Activated CD8-positive, alpha-beta T cell treated with anti-CD3 and anti-CD28 coated beads, Interleukin-2, amount 10 ng/mL, durations not matched to agents 7 days and 5 days (primary cell): ENCODE measurements at places on chromosomes 5 and 9.

DNA sequence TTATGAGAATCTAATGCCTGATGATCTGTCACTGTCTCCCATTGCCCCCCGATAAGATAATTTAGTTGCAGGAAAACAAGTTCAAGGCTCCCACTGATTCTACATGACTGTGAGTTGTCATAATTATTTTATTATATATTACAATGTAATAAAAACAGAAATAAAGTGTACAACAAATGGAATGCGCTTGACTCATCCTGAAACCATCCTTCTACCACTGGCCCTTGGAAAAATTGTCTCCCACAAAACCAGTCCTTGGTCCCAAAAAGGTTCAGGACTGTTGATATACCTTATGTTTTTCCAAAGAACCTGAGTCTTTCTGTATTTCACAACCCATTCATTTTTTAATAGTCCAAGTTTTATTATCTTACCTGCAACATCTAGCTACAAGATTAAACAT is 403.5 kb downstream of the TAF11L14 start:
- H3K4me3 ChIP-seq = no peak overlapping the region
- DNase-seq = no peak
- no peaks in the 10 kb centered on the region for H3K4me1 ChIP-seq
- H3K27ac ChIP-seq = no peak overlapping the region

DNA sequence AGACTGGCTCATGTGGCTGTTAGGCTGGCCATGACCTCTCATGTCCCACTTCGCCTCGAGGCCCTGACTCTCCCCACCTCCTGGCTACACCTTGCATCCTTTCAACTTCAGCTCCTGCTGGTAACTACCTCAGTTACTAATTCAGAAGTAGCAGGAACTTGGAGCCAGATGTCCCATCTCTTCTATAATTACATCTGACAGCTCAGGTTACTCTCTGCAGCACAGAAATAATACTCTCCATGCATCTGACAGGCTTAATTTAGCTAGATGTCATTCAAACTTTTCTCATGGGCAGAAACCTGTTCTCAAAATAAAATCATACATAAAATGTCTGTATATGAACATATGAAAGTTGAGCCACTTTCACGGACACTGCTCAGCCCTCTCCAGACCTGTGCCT is 92.2 kb upstream of the IL33 start:
- no peak overlapping the region for H3K27ac ChIP-seq
- no peaks in the 10 kb centered on the region for H3K4me1 ChIP-seq
- no peak overlapping the region for H3K4me3 ChIP-seq

DNA sequence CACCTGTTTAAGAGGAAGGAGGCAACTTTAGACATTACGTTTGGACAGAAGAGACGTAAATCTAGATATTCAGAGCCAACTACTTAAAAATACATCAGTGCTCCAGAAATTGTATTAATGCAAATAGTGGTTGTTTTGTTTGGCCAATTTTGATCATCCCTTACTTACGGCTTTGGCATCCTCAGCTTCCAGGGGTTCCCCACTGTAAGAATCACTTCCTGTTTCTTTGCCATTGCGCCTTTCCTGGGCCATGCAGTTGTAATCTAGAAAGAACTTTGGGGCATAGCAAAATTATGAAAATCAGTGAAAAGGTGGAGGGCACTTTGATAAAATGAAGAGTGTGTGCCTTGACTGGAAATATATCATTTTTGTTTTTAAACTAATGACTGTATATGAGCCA is 537.2 kb upstream of the TLE4 start:
- H3K27ac ChIP-seq = no peak overlapping the region
- no peak overlapping the region for H3K4me3 ChIP-seq
- no peaks in the 10 kb centered on the region for H3K36me3 ChIP-seq
- H3K4me1 ChIP-seq = no peaks in the 10 kb centered on the region
- no peaks in the 10 kb centered on the region for H3K27me3 ChIP-seq
- DNase-seq = no peak

GRCh38 chr9:1340390-1340789 is 290.2 kb downstream of the DMRT2 start:
- H3K4me3 ChIP-seq = no peak overlapping the region
- H3K36me3 ChIP-seq = no peaks in the 10 kb centered on the region
- no peak for DNase-seq
- no peaks in the 10 kb centered on the region for H3K27me3 ChIP-seq

- DNase-seq = no peak
- no peak overlapping the region for H3K27ac ChIP-seq
- H3K4me3 ChIP-seq = no peak overlapping the region
- H3K36me3 ChIP-seq = no peaks in the 10 kb centered on the region
- no peaks in the 10 kb centered on the region for H3K27me3 ChIP-seq
- H3K4me1 ChIP-seq = no peaks in the 10 kb centered on the region
Measured at GRCh38 chr5:94433397-94434163, 184.8 kb downstream of the KIAA0825 start.

- no peak for DNase-seq
- H3K4me1 ChIP-seq = no peaks in the 10 kb centered on the region
- no peaks in the 10 kb centered on the region for H3K36me3 ChIP-seq
- no peak overlapping the region for H3K4me3 ChIP-seq
- peaks cover 2% of the 10 kb centered on the region for H3K27me3 ChIP-seq
Measured at GRCh38 chr9:94850540-94851434, 124.3 kb downstream of the AOPEP start.

DNA sequence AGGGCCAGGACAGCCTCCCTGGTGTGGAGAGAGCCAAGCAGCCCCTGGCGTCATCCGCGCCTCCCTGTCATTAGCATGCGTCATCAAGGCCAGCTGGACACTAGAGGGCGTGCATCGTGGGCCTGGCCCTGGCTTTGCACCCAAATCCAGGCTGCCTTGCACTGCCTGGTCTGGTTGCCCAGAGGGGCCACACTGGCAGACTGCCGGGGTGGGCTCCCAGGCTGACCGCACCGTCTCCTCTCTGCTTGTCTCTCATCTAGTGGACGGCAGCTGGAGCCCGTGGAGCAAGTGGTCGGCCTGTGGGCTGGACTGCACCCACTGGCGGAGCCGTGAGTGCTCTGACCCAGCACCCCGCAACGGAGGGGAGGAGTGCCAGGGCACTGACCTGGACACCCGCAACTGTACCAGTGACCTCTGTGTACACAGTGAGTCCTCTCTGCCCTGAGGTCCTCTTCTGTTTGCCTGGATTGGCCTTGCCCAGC is 29.0 kb downstream of the HK3 start:
- no peak overlapping the region for H3K4me3 ChIP-seq
- no peaks in the 10 kb centered on the region for H3K4me1 ChIP-seq
- DNase-seq = no peak
- no peak overlapping the region for H3K27ac ChIP-seq

- peak overlapping the region; percentile 42 for H3K4me3 ChIP-seq
- H3K27ac ChIP-seq = peak overlapping the region; percentile 65
- peak; percentile 41 for DNase-seq
Measured at GRCh38 chr9:137316012-137316981, 14.2 kb upstream of the NRARP start.

- H3K27me3 ChIP-seq = no peaks in the 10 kb centered on the region
- H3K4me3 ChIP-seq = no peak overlapping the region
- H3K4me1 ChIP-seq = peaks cover 16% of the 10 kb centered on the region
- H3K36me3 ChIP-seq = peaks cover 69% of the 10 kb centered on the region
Measured at GRCh38 chr9:21856301-21857094, 54.1 kb downstream of the MTAP start.

DNA sequence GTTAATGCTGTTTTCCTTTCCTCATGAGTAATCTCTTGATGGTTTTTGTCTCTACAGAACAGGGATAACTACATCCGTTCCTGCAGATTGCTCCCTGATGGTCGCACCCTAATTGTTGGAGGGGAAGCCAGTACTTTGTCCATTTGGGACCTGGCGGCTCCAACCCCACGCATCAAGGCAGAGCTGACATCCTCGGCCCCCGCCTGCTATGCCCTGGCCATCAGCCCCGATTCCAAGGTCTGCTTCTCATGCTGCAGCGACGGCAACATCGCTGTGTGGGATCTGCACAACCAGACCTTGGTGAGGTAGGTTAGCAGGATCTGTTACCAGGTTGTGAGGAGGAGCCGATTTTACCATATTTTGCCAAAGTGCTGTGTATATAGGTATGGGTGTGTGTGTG is 148.2 kb downstream of the TLE4 start:
- no peaks in the 10 kb centered on the region for H3K27me3 ChIP-seq
- no peak for DNase-seq
- no peak overlapping the region for H3K27ac ChIP-seq
- H3K4me1 ChIP-seq = no peaks in the 10 kb centered on the region
- H3K4me3 ChIP-seq = no peak overlapping the region
- peaks cover 57% of the 10 kb centered on the region for H3K36me3 ChIP-seq

DNA sequence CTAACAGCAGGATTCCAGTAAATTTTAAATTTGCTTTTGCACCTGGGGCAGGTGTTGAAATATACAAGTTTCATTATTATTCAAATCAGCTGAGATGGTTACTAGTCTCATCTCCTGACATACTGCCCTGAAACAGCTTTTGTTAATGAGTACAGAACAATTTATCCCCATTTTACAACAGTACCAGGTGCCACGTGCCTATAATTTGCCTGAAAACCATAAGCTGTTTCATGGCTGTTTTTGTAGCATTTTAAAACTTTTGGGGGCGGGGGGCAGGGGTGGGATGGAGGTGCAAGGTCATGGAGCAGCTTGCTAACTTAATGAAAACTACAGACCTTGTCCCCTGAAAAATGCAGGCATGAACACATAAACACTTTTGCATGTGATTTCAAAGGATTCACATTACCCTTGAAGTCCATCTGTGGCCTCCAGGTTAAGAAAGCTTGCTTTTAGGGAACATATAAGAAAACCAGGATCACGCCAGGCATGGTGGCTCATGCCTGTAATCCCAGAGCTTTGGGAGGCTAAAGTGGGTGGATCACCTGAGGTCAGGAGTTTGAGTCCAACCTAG is 42.1 kb downstream of the TIMD4 start:
- DNase-seq = no peak
- H3K4me1 ChIP-seq = peaks cover 76% of the 10 kb centered on the region
- no peaks in the 10 kb centered on the region for H3K27me3 ChIP-seq
- H3K27ac ChIP-seq = peak overlapping the region; percentile 79
- H3K36me3 ChIP-seq = peaks cover 48% of the 10 kb centered on the region
- H3K4me3 ChIP-seq = peak overlapping the region; percentile 65

DNA sequence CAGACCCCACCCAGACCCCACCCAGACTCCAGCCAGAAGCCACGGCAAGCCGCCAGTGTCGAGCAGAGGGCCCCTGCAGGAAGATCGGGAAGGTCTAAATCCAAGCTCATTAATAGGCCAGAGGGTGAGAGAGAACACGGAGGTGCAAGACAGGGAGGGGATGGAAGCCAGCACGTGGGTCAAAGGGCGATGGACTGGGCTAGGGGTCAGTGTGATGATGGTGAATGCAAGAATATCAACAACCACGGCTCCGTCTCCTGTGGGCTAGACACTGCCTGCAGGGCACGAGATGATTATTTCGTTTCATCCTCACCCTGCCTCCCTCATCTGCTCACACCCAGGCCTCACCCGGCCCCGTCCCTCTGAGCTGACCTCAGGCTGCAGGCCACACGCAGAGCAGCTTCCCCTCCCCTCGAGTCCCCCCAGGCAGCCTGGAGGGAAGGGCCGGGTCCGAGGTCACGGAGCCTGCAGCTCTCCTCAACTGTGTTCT is 122.0 kb downstream of the COL23A1 start:
- H3K4me3 ChIP-seq = no peak overlapping the region

DNA sequence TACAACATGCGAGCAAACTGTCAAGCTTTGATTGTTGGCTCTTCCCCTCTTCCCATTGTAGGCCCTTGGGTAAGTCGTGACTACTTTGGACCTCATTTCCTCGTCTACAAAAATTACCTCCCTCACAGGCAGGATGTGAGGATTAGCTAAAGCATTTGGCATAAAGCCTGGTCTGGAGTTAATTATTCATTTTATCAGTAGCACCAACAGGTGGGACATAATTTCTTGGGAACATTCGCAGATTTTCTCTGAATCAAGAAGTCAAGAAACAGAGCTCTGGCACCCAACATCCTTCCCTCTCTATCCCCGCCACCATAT is 39.9 kb upstream of the SEMA6A start:
- no peak overlapping the region for H3K27ac ChIP-seq

GRCh38 chr5:158629591-158630312 is 470.0 kb downstream of the EBF1 start:
- H3K4me3 ChIP-seq = no peak overlapping the region
- H3K36me3 ChIP-seq = no peaks in the 10 kb centered on the region
- H3K27me3 ChIP-seq = no peaks in the 10 kb centered on the region
- no peak overlapping the region for H3K27ac ChIP-seq
- H3K4me1 ChIP-seq = no peaks in the 10 kb centered on the region
- no peak for DNase-seq

DNA sequence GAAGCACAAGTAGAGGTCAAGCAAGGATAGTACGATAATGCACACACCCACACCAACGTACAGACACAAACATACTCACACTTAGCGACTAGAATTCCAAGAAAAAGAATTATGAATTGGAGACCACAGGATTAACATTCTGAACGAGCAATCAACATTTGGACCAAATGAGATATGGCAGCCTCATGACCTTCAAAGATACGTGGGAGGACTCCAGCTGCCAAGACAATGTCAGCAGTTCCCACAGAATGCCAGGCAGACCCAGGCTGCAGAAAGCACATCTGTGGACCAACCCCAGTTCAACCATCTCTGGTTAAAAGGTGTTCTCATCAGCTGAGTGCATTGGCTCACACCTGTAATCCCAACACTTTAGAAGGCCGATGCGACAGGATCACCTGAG is 187.6 kb upstream of the GRAMD2B start:
- no peak for DNase-seq
- H3K27me3 ChIP-seq = no peaks in the 10 kb centered on the region
- no peak overlapping the region for H3K4me3 ChIP-seq
- H3K27ac ChIP-seq = no peak overlapping the region
- H3K36me3 ChIP-seq = no peaks in the 10 kb centered on the region

GRCh38 chr5:53313145-53313544 is 167.3 kb upstream of the FST start:
- no peaks in the 10 kb centered on the region for H3K4me1 ChIP-seq
- no peaks in the 10 kb centered on the region for H3K27me3 ChIP-seq
- H3K27ac ChIP-seq = no peak overlapping the region
- DNase-seq = no peak
- no peak overlapping the region for H3K4me3 ChIP-seq
- H3K36me3 ChIP-seq = no peaks in the 10 kb centered on the region

GRCh38 chr5:57172466-57173318 is 1.2 kb upstream of the GPBP1 start:
- H3K4me3 ChIP-seq = peak overlapping the region; percentile 90
- peak; percentile 32 for DNase-seq
- no peaks in the 10 kb centered on the region for H3K27me3 ChIP-seq
- H3K4me1 ChIP-seq = peaks cover 18% of the 10 kb centered on the region

DNA sequence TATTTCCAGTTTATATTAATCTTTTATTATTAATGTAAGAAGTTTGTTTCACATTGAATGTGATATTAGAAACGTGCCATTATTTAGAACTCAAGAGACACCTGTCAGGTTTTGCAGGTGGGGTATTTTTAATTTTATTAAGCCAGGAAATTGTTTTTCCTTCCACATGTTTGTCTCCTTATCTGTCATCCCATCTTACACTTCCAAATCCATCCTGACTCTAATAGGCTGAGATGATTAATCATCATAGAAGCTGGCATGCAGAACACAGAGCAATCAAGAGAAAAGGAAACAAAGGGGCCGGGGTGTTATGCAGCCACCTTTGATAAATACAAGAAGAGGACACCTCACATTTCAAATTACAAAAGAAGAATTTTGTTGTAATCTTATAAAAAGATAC is 506.5 kb downstream of the ISL1 start:
- no peak for DNase-seq
- no peaks in the 10 kb centered on the region for H3K36me3 ChIP-seq
- no peak overlapping the region for H3K27ac ChIP-seq
- H3K4me3 ChIP-seq = no peak overlapping the region
